Activated CD4-positive, alpha-beta T cell treated with anti-CD3 and anti-CD28 coated beads, Interleukin-2, Interleukin-6, amounts not matched to agents 100 ng/mL and 50 ng/mL, durations not matched to agents 16 hours and 8 hours (primary cell): ENCODE measurements at places on chromosomes 6 and 20.

GRCh38 chr20:60313614-60314013 lies 355.4 kb downstream of the CDH26 start:
- no peak for DNase-seq

- DNase-seq = no peak
Observed at GRCh38 chr6:5167501-5167900, 82.4 kb downstream of the PPP1R3G start.

- DNase-seq = no peak
Observed at GRCh38 chr6:148423133-148423532, 80.5 kb downstream of the SASH1 start.

DNA sequence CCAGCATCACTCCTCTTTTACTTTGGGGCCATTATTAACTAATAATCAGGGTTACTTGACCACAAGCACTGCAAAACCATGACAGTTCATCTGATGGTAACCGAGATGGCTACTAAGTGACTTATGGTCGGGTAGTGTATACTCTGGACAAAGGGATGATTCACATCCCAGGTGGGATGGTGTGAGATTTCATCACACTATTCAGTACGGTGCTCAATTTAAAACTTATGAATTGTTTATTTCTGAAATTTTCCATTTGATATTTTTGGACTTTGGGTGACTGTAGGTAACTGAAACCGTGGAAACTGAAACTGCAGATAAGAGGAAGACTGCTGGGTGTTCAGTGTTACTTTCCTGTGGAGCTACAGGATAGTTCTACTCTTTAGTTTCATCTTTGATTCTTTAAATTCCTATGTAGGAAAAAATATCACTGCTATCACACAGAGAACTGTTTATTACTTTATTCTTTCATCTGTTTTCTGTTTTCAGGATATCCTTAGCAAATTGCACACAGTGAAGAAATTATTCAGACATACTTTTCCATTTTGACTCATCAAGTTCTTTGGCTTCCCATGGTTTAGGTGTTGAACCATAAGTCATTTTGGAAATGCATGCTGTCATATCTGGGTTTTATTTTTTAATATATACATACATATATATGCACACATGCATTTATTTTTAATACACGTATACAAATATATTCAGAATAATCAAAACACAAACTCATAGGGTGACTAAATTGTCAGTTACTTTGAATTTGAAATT lies 59.1 kb upstream of the C20orf144 start:
- DNase-seq = peak; percentile 46

GRCh38 chr6:43978473-43979346 lies 148.5 kb downstream of the MRPL14 start:
- no peak for DNase-seq

DNA sequence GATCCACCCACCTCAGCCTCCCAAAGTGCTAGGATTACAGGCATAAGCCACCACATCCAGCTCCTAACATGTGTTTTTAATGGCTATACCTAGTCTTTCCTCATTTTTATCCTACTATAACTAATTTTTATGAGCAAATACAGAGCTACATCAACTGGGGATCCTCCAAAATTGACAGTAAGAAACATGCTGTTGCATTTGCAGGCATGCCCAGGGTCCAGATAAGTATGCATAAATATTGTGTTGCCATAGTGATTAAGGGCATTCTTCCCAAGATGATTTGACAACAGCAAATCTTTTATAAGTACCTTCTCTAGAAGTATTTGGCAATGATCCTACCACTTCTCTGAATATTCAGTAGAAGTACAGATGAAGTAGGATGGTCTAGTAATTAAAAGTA lies 41.9 kb upstream of the MOXD1 start:
- DNase-seq = no peak

DNA sequence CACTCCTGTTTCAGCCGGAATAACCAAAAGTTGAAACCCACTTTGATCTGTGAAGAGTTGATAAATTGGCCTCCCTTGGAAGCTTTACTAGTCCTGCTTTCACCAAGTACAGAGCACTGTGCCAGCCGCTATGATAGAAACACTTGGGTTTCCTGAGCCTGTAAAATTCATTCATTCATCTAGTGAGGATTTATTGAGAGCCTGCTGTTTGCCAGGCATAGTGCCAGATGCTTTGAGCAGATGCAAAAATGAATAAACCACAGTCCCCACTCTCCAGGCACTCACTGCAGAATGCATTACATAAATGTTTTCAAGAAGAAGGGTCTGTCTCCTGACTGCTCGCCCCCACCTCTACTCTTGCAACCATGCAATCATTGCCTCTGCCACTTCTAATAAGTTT lies 25.3 kb upstream of the TMEM217 start:
- DNase-seq = no peak
